ENCODE measurements at places on chromosomes 3 and 15. TPM values are rescaled to one million over a fixed set of nuclear protein-coding genes. Genes with fewer than 3 reads are reported as not detected.

Gene MNS1
- 0.79 TPM for total RNA-seq

- no peaks in the 10 kb centered on the region for H3K36me3 ChIP-seq
- no peak overlapping the region for H3K27ac ChIP-seq
- no peak for DNase-seq
- H3K4me1 ChIP-seq: no peaks in the 10 kb centered on the region
Observed at GRCh38 chr3:98814817-98815420, 51.8 kb downstream of the ST3GAL6 start.

GRCh38 chr3:192857260-192857661 lies 60.4 kb downstream of the MB21D2 start:
- H3K4me1 ChIP-seq: peaks cover 21% of the 10 kb centered on the region
- H3K27me3 ChIP-seq: no peaks in the 10 kb centered on the region
- no peak overlapping the region for H3K27ac ChIP-seq
- no peak for DNase-seq
- no peaks in the 10 kb centered on the region for H3K36me3 ChIP-seq

DNA sequence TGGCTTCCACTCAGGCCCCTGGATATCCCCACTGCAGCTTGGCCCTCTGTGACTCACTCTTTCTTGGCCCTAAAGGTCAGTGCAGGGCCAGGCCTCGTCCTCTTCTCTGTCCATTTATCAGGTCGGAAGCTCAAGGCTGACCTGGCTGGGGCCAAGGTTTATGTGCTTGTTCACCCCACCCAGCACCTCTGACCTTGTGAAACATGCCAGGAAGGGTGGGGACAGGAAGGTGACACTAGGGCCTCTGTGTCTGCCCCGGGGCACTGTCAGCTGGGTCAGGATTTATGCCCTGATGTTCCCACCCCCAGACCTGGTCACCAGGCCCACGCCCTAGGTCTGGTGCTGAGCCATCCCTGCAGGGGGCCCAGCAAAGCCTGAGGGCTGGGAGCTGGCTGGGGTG lies 103.8 kb downstream of the FBLN2 start:
- H3K4me3 ChIP-seq: no peak overlapping the region
- DNase-seq: no peak
- H3K4me1 ChIP-seq: peaks cover 46% of the 10 kb centered on the region
- H3K36me3 ChIP-seq: no peaks in the 10 kb centered on the region
- no peak overlapping the region for H3K27ac ChIP-seq

- H3K4me3 ChIP-seq: peak overlapping the region; percentile 63
- no peak for DNase-seq
- H3K4me1 ChIP-seq: peaks cover 53% of the 10 kb centered on the region
- no peak overlapping the region for H3K27ac ChIP-seq
- H3K36me3 ChIP-seq: peaks cover 24% of the 10 kb centered on the region
Observed at GRCh38 chr3:46206282-46207015, 1.7 kb downstream of the CCR1 start.

GRCh38 chr15:87619161-87619960 lies 637.2 kb downstream of the NTRK3 start:
- H3K4me3 ChIP-seq: no peak overlapping the region
- no peak overlapping the region for H3K27ac ChIP-seq
- peaks cover 2% of the 10 kb centered on the region for H3K4me1 ChIP-seq
- peaks cover 3% of the 10 kb centered on the region for H3K27me3 ChIP-seq

DNA sequence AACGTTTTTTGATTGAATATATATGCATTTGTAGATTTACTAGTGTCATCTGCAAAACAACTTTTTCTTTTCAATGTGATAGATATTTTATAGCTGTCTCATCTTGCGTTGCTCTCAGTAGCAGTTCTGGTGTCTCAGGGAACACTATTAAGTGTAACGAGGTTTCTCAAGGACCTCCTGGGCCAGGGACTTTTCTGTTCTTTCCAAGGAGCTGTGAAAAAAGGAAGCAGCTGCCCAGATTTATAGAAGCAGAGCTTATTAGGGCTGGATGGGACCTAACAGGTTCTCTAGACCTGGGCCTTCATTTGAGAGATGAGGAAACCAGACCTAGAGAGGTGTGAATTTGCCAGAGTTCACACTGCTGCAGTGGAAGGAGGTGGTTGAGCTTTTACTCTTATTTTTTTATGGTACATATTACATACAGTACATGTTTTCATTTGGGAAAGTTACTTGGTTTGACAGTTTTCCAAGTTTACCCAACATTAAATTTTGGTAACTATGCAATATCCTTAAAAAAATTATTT lies 16.1 kb downstream of the MAP2K1 start:
- H3K27me3 ChIP-seq: no peaks in the 10 kb centered on the region
- peak overlapping the region; percentile 47 for H3K27ac ChIP-seq
- H3K4me1 ChIP-seq: peaks cover 85% of the 10 kb centered on the region
- peak overlapping the region; percentile 31 for H3K4me3 ChIP-seq
- H3K36me3 ChIP-seq: peaks cover 32% of the 10 kb centered on the region

- peak overlapping the region; percentile 38 for H3K27ac ChIP-seq
- H3K4me3 ChIP-seq: no peak overlapping the region
- H3K36me3 ChIP-seq: no peaks in the 10 kb centered on the region
Observed at GRCh38 chr15:66691727-66692126, 10.3 kb upstream of the SMAD6 start.

Data from activated CD4-positive, alpha-beta T cell treated with anti-CD3 and anti-CD28 coated beads, Interleukin-2, amount 10 ng/mL, durations not matched to agents 7 days and 5 days (primary cell).